GOT3 (cell line): ENCODE measurements at places on chromosomes 1 and 21.

- no peak for DNase-seq
Measured at GRCh38 chr1:18893120-18893519, 9.2 kb downstream of the ALDH4A1 start.

- no peak for DNase-seq
Measured at GRCh38 chr1:33692206-33693188, 171.4 kb upstream of the HMGB4 start.

- DNase-seq = no peak
Measured at GRCh38 chr1:59128239-59128736, 168.6 kb upstream of the FGGY start.

- no peak for DNase-seq
Measured at GRCh38 chr1:32764826-32765569, 52.2 kb downstream of the YARS1 start.

DNA sequence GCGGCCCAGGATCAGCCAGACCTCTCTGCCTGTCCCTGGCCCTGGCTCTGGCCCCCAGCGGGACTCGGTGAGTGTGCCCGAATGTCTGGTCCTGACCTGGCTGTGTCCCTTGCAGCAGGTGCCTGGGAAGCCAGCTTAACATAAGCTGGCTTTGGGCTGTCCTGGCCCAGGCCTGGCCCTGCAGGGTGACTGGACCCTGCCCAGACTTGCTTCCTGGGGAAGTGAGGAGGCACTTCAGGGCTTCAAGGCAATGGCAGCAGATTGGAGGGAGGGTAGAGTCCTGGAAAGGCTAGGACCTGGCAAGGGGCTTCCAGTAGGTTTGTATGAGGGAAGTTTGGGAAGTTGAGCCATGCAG lies 16.4 kb downstream of the RPS6KA1 start:
- no peak for DNase-seq

- DNase-seq = peak; percentile 6
Measured at GRCh38 chr21:35578347-35578782, 482.0 kb downstream of the SETD4 start.

GRCh38 chr1:21378705-21379494 lies 61.0 kb upstream of the NBPF3 start:
- DNase-seq = no peak
